Brain (organoid and tissue), 16 donors: ENCODE measurements at places on chromosomes 4 and X. TPM values are rescaled to one million over a fixed set of nuclear protein-coding genes. Genes with fewer than 3 reads are reported as not detected.

The C4orf50 gene
- polyA plus RNA-seq = 1.0 TPM

The PNMA5 gene
- polyA plus RNA-seq = 6.9 TPM

The FAM47A gene
- polyA plus RNA-seq = not detected

The DACH2 gene
- polyA plus RNA-seq = 1.5 TPM

The FGD1 gene
- polyA plus RNA-seq = 17.4 TPM

The TEX13D gene
- not detected for polyA plus RNA-seq

The MAGEA4 gene
- not detected for polyA plus RNA-seq

The STBD1 gene
- 0.25 TPM for polyA plus RNA-seq
